ENCODE measurements at places on chromosomes 3 and 15.
A peak's percentile ranks its signal among the peaks of the same experiment; 100 is the strongest.

GRCh38 chr15:94174399-94174802 is 57.0 kb upstream of the MCTP2 start:
- no peak for DNase-seq

GRCh38 chr3:188243124-188243795 is 89.3 kb downstream of the LPP start:
- DNase-seq: no peak

GRCh38 chr3:134772591-134772990 is 22.5 kb upstream of the EPHB1 start:
- DNase-seq: no peak

GRCh38 chr15:95541301-95541700 is 789.2 kb upstream of the NR2F2 start:
- DNase-seq: no peak

DNA sequence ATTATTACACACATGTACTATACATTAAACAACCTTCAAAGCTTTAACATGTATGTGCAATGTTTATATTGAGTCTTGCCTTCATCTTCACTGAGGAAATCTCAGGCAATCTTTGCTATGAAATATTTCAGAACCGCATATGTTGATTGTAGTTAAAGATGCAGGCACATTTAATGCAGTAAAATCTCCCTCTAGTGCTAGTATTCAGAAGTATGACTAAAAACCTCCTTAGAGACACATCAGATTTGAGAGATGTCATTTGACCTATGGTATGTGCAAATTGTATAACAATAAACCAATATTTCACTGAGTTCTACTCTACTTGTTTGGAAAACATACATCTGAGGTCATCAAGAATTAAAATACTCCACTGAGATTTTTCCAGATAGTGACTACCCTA is 123.8 kb upstream of the C15orf61 start:
- DNase-seq: no peak

DNA sequence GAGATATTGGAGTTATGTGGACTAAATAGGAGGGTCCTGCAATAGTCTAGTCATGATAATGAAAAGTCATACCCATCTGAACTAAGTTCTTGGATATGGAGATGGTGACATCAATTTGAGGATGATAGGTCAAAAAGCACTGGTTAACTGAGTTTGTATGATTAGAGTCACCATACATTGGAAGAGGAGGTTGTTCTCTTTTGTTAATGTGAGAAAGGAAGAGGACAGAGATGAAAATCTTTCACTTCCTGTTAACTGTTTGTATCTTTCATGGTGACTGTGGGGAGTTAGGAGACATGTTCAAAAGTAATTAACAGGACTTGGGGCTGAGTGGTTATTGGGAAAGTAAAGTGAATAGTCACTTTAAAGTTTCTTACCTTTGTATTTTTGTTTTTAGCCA is 11.1 kb downstream of the TMEM62 start:
- DNase-seq: no peak

- DNase-seq: no peak
These were observed 171.0 kb downstream of the RPLP1 start for GRCh38 chr15:69623392-69624154.

- peak; percentile 21 for DNase-seq
These were observed 143.2 kb downstream of the DOCK3 start for GRCh38 chr3:50817756-50818529.

- no peak for DNase-seq
These were observed 69.6 kb upstream of the STRIT1 start for GRCh38 chr3:155362808-155363689.

DNA sequence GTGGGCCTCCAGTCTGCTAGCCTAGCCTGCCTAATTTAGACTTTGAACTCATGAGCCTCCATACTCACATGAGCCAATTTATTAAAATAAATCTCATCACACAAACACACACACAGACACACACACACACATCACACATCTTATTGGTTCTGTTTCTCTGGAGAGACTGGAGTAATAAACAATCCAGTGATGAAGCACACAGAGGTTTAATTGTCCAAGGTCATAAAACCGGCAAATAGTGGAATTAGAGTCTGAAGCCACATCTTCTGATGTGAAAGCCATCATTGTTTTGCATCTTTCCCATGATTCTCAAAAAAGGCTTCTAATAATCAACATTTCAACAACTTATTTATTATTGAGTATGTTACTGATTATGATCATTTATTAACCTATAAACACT is 249.4 kb upstream of the KCNH8 start:
- no peak for DNase-seq

- no peak for DNase-seq
These were observed 19.7 kb upstream of the THUMPD3 start for GRCh38 chr3:9343115-9343514.

GRCh38 chr3:100873611-100874010 is 119.6 kb downstream of the ABI3BP start:
- DNase-seq: peak; percentile 61

GRCh38 chr3:67176396-67176795 is 178.3 kb downstream of the KBTBD8 start:
- DNase-seq: no peak

DNA sequence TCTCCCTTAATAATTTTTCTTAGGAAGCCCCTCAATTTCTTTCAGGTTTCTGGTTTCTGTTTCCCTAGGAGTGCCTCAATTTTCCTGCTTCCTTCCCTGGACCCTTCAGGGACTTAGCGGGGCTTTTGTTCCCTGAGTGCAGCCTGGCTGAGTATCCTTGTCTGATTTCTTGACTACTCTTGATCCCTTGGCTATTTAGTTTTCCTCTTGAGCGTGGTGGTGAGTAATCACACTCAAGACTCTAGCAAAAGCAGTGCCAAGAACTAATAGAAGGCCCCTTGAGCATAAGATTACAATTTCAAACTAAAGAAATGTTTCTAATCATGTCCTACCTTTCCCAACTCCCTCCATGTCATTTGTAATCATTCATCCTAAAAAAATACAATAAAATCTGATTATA is 94.3 kb upstream of the C3orf80 start:
- DNase-seq: no peak

- DNase-seq: no peak
These were observed 21.2 kb downstream of the ADAMTS7 start for GRCh38 chr15:78790027-78790426.

- DNase-seq: no peak
These were observed 12.9 kb upstream of the TRA2B start for GRCh38 chr3:185950728-185951127.

GRCh38 chr3:121167374-121168139 is 259.6 kb downstream of the STXBP5L start:
- no peak for DNase-seq

DNA sequence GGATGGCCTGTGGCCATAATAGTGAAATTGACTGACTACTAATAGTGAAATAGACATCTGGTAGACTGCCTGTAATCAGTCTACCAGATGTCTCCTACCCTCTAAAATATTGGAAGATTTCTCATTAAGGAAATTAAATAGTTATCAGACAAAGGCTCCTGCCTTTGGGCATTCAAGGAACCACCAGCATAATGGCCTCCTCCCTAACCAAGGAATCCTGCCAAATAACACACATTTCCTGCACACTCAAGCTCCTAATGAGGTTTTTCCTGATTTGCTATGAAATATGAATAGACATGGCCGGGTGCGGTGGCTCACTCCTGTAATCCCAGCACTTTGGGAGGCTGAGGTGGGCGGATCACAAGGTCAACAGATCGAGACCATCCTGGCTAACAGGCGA is 14.6 kb downstream of the NUSAP1 start:
- no peak for DNase-seq

DNA sequence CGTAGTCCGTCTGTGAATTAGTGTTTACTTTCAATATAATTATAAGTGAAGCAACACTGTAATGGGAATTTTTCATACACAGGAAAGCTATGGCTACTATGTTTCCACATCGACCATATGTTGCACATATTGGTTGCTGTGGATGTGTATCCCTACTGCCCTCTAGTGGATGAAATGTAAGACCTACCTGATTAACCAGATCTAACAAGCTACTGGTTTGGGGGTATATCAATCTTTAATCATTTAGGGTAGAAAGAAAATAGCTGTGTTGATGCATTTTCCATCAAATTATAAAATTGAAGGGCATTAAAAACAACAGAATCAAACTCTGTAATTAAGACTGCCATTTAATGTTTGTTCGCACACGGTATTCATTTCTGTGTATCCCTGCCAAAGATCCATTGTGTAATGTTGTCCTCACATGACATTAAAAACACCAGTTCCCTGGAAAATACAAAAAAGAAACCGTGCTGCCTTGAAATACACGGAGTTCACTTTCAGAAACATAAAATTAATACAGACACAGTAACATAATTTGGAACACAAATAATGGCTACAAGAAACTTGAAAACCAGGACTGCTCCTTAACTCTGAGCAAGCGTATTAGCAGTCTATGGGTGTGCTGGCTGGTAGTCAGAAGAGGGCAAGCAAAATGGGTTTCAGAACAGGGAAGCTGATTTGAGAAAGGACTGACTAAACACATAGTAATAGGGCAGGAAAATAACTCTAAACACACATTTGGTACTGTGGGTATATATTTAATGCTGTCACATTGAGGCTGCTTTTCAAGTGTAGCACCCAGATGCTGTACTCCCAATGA is 125.1 kb downstream of the TIGIT start:
- peak; percentile 75 for DNase-seq

GRCh38 chr15:81643771-81644170 is 269.8 kb upstream of the TMC3 start:
- no peak for DNase-seq

DNA sequence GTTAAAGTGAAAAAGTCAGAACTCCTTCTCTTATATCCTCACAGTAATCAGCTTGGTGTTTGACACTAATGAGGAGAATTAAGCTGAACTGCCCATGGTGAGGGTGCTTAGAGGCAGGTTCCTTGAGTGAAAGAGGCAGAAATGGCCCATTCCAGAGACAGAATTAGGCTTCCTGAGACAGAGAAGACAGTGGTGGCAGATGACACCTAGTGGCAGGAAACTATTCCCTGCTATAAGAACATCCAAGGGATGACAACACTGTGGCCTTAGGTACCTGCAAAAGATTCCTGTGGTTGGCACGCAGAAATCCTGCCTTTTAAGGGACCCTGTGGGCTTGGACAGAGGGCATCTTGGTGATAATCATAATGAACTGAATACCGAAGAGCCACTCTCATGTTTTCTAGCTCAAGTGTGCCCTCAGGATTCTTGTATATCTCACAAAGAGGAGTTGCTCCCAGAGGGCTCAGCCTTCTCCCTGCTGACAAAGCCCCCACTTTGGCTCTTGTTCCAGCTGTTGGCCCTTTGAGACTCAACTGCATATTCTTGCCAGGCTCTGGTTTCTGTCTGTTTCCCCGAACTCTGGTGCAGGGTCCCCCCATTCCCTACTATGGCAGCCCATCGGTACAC is 56.0 kb downstream of the KBTBD12 start:
- peak; percentile 50 for DNase-seq

- peak; percentile 23 for DNase-seq
These were observed 35.2 kb downstream of the RNF13 start for GRCh38 chr3:149848238-149848637.

GRCh38 chr3:51874889-51875288 is 512 bp downstream of the IQCF5 start:
- DNase-seq: no peak

DNA sequence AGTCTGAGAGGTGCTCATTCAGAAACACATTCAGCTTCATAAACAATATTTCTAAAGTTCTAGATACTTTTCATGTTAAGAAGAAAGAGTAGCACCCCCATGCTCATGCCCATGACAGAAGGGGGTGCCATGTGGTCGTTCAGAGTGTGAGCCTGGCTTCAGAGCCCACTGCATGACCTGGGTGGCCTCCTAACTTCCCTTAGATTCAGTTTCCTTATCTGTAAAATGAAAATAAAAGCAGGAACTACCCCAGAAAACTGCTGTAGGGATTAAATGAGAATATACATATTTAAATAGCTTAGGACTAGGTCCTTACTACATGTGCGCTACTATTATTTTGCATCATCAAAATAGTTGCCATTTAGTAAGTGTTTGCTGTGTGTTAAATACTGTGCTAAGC is 69.2 kb downstream of the ABHD5 start:
- no peak for DNase-seq

DNA sequence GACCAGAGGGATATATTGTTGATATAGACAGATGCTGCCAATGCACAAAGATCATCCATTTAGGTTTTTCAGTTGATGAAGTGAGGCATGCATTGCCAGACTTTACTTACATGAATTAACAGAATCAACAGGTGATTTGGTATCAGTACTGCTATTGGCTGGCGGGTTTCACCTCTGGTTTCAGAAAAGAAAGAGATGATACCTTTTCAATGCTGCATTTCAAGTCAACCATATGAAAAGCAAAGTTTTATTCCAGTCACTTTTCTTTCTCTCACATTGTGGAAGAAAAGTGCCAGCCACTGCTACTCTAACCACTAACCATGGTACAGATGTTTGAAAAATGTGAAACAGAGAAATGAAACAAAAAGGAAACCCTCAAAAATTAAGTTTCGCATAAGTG is 289.1 kb downstream of the TIGIT start:
- no peak for DNase-seq

DNA sequence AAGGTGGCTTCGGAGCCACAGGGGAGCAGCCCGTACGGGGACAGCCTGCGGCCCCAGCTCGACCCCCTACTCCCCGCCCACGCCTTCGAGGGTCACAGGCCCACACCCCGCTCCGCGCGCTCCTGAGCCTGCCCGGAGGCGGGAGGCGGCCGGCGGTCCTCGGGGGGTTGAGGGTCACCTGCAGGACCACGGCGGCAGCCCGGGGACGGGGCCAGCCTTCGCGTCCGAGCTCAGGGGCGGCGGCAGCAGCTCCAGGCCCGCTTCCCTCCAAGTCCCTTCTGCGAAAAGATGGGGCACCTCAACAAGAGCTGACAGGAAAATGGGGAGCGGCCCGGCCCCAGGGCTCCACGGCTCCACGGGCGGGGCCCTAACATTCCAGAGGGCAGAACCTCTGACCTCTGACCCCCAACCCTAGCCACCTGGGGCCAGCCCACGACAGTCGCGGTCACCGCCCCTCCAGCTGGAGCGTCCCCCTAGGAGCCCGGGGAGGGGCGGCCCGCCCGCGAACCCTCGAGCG is 428 bp downstream of the LYSMD4 start:
- no peak for DNase-seq

GRCh38 chr3:103923907-103924306 is 1442.8 kb upstream of the ALCAM start:
- DNase-seq: no peak

Measured in T47D (cell line).